ENCODE measurements at places on chromosomes 11 and 22.
A peak's percentile ranks its signal among the peaks of the same experiment; 100 is the strongest.

GRCh38 chr11:79541466-79541865 lies 100.6 kb upstream of the TENM4 start:
- no peak for DNase-seq

DNA sequence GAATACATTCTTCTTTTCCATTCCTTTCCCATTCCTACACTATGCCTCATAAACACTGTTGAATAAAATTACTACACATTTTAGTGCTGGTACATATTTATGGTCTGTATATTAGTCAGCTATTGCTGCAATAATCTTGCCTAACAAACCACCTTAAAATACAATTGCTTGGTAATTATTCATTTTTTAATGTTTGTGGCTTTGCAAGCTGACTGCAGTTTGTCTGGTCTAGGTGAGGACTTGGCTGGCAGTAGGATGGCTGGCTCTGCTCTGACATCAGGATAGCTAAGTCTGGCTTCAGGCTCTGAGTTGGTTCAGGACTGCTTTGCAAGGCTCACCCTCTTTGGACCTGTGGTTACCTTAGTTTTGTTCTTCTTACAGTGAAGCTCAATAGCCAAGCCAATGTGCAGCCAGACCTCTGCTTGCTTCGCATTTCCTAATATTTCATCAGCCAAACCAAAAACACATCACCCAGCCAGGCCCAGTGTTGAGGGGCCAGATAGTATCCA lies 913.4 kb upstream of the RAG2 start:
- no peak for DNase-seq

GRCh38 chr11:36748836-36749235 lies 150.8 kb upstream of the RAG2 start:
- no peak for DNase-seq

DNA sequence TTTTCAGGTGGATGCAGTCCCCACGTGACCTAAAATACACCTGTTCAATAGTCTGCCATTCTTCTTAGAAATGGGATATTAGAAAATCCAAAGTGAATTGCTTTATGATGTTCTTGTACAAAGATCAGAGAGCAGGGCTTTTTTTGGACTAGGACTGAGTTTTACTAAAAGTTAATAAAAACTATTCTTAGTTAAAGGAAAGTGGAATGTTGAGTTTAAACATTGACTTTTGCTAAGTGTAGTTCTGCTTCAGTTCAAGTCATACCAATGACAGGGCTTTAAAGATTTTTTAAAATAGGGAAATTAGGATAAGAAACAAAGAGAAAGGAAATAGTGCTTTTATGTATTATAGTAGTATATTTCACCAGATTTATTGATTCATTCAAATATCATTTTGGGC lies at the start of gene SLC22A24:
Gene SLC22A24, minus strand, starts transcription at position 101 of the 400 bp plus-strand sequence. CDS start 442 bp downstream, outside the sequence.
- no peak for DNase-seq

DNA sequence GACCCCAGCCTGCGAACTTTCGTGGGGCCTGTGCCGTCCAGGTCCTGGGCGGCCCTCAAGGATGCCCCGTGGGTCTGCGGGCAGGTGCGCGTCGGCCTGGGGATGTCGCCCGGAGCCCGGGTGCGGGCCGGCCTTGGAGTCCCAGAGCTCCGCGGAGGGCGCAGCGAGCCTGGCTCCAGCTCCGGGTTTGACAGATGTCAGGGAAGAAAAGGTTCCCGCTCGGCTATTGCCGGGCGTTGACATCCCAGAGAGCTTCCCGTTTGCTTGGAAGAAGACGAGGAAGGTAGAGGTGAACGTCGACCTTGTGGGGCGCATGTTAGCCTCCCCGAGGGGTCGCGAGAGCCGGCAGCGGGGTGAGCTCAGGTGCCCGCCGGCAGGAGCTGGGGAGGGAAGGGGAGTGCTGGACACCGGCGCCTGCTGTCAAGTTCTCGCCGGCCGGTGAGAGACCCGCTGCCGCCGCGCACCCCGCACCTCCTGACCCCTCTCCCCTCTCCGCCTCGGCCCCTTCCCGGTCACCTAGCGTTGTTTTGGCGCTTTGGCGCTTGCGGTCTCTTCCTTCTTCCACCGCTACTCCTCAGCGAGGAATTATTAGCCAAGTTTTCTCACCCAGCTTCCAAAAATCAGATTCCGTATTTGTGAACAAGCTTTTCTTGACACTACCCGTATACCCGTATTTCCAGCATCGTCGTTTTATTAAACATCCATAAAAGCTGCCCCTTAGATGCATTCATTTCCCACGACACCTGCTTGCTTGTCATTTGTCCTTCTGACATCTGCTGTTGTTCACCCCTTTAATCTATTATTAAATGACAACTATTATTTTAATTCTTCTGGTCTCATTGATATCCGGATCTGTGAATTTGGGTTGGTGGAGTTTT lies 1.3 kb downstream of the BMAL1 start:
- DNase-seq, result no peak

DNA sequence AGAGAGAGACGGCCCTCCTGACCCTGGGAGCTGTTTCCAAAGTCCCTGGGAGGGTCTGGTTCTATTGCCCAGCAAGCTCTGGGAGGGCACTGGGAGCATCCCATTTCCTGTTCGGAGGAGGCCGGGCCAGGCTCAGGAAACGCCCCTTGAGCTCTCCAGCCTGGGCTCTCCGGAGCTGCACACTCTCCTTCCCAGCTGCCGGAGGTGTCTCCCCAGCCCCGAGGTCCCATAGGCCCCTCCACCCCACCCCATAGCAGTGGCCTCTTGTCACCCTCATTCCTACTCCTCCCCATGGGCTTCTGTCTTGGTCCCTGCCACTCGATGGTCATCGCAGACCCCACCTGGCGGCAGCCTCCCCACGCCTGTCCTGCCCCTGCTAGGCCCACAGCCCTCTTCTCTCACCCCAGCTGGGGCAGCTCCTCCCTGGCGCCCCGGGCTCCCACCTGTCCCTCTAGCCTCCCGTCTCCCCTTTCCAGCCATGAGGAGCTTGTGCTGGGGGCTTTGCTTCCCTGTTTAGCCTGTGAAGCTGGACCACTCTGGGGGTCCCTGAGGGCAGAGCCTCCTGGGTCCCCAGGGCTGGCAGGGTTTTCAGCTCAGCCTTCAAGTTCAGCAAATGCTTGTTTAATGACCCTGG lies 2.8 kb downstream of the TSPAN32 start:
- DNase-seq, result no peak

- DNase-seq, result no peak
Measured at GRCh38 chr11:109862835-109863234, 230.4 kb upstream of the ZC3H12C start.

DNA sequence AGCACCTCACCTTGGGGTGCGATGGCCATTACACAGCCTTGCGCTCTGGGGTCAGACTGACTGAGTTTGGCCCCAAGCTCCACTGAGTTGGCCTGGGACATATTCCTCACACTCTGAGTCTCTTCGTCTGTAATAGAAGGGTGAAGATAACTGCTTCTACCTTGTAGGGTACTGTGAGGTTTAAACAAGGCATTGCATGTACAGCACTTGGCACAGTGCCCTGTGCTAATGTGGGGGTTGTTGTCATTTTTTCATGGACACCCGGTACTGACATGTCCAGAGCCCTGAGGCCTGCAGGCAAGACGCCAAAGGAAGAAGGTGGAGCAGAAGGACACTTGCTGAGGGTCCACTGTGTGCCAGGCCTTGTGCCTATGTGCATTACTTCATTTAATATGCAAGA lies 50.7 kb downstream of the OTOG start:
- DNase-seq, result no peak

- DNase-seq, result no peak
Measured at GRCh38 chr11:105144887-105145286, 5.3 kb upstream of the CARD18 start.

DNA sequence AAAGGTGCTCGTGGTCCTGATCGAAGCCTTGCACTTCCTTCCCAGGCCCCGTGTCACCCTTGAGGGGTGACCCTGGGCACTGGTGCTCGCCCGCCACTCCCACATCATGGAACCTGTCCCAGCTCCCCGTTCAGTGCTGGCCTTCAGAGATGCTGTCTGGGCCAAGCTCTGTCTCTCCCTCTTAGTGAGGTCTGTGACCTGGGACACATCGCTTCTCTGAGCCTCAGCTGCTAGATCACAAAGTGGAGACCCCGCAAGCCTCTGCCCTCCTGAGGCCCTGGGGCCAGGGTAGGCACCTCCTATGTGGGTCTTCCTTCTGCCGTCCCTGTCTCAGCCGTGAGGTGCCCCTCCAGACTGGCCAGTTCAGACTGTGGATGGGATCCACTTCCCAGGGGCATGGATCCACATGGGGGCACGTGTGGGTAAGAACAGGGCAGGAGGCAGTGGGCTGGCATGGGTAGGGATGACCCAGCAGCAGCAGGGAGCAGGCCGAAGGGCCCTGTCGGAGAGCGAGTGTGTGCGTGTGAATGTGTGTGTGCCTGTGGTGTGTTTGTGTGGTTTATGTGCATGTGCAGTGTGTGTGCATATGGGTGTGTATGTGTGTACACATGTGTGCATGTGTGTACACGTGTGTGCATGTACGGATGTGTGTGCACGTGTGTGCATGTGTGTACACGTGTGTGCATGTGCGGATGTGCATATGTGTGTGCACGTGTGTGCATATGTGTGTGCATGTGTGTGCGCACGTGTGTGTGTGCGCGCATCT lies 1073.7 kb downstream of the BRD1 start:
- no peak for DNase-seq

DNA sequence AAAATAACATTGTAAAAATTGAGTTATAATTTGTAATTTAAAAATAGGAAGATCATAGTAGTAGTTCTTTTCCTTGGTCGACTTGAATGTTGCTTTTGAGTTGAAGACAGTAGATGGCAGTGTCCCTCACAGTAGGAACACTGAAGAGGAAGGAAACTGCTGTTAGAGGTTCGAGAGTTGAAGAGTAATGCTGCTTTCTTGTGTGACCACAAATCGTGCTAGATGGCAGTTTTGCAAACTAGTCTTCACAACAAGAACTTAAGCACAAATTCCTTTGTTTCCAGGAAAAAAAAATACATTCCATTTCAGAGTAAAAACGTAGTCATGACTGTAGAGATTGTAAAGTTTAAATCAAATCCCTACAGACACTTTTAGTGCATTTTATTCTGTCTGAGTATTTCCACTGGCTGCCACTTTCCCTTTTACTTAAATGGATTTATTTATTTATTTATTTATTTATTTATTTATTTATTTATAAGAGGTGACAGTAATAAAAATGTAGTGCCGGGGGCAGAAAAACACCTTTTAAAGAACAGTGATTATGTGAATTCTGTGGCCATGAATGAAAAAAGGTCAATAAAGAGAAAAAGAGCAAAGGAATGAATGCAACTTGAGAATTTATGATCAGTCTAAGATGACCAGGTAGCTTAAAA lies 54.6 kb downstream of the SPECC1L start:
- no peak for DNase-seq

- DNase-seq, result no peak
Measured at GRCh38 chr11:112049777-112050176, 24.0 kb downstream of the PIH1D2 start.

DNA sequence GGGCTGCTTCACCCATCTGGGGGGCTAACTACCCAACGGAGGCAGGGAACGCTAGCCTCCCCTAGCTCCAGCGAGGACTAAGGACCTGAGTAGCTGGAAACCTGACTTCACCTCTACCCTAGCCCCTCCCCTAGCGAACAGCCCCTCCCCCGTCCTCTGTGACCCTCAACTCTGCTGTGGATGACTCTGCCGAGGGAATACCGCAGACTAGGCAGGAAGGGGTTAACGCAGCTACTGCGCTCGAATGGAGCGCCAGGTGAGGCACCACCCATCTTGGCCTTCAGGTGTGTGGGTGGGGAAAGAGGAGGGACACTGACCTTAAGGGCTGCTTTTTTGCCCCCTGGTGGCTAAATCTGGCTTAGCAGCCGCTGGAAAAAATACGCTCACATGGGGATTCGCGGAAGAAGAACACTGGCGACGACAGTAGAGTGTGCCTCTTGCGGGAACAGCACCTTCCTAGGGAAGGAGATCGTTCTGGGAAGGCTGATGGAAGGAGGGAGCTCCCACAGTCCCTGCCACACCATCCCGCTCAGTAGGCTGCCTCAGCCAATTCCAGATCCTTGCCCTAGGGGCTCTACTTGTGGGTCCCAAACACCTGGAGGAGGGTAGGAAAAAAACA lies 4.5 kb upstream of the BCL9L start:
- DNase-seq, result peak; percentile 71

DNA sequence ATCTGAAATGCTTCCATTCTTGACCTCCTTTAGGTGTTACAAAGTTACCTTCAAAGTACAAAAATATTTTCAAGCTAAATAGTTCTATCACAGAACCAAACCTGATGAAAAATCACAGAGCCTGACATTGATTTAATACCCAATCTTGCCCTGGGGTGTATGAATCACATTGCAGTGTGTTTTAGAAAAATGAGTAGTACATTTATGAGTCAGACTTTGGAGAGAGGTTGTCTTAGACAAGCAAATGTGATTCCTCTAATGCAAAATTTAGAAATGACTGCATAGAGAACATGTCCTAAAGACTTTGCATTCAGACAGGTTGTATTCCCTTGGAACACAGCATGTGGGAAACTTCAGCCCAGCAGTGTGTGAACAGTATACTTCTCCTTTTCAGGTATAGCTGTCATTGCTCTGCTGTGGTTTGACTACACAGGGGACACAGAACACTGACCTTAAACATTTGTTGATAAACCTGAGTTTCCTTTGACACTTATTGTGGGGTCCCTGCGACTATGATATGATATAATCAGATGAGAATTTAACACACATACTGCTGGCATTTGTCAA lies 972.1 kb downstream of the JRKL start:
- DNase-seq, result no peak

- no peak for DNase-seq
Measured at GRCh38 chr11:15897211-15897960, 459.0 kb downstream of the SOX6 start.

DNA sequence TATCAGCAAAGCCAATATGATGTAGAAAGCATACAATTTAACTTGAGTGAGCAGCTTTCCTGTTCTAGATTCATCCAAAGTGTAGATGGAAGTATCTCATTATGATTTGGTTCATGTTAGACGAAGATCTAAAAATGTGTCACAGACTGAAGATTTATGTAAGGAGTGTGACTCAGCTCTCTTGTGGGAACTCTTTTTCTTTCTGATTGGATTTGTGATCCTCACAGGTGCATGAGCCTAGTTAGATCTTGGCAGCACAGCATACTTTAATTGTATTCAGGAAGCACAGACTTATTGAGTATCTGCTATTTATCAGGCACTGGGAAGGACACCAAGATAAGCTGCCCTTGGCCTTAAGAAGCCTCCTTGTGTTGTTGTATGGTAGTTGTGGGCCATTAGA lies 147.1 kb downstream of the C11orf91 start:
- no peak for DNase-seq

- DNase-seq, result no peak
Measured at GRCh38 chr11:14203321-14203720, 155.7 kb downstream of the RRAS2 start.

DNA sequence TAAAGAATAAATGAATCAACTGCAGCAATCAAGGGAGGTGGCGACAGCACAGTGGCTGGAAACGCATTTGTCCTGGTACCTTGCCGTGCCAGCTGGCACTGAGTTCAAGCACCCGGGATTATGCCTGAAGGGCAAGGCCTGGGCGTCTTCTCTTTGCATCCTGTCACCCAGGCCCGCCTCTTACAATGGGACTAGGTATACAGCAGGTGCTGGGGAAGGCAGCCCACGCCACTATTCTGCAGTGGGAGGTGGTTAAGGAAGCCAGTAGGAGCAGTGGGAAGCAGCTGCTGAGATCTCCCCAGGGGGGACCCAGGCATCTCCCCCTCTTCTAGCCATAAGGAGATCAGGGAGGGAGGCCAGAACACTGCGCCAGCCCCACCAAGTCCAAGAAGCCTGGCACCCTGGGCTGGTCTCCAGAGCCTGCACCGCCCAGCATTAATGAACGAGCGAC lies 15.3 kb upstream of the BAIAP2L2 start:
- DNase-seq, result no peak

All from activated CD4-positive, alpha-beta T cell treated with anti-CD3 and anti-CD28 coated beads for 1 hour (primary cell).